ENCODE measurements at places on chromosomes 11 and 22.

- DNase-seq = no peak
Measured at GRCh38 chr11:72347691-72348090, 86.6 kb downstream of the CLPB start.

- no peak for DNase-seq
Measured at GRCh38 chr11:120929090-120929489, 94.8 kb upstream of the TBCEL start.

DNA sequence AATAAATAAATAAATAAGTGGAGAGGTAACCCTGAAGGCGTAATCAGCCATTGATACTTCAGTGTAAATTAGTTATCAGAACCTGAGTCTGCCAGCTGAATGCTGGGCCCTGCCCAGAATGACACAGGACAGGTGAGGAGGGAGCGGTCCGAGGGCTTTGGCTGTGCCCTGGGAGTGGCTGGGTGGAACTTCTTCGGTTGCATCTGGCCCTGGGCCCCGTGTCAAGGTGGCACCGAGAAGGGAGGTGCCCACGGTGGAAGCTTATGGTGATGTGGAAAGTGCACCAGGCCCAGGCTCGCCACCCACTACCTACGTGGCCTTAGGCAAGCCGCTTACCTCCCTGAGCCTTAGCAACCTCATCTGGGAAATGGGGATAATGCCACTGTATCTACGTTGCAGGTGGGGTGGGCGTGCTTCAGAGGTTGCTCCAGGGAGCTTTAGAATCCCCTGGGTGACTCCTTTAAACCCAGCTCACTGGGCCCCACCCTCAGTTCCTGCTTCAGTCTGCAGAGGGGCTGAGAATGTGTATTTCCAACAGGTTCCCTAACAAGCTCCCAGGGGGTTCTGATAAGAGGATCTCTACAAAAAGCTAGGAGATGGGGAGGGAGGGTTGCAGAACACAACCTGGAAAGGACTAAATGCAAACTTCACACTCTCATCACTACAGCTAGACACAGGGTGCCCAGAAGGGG lies 38.8 kb downstream of the TXN2 start:
- no peak for DNase-seq

DNA sequence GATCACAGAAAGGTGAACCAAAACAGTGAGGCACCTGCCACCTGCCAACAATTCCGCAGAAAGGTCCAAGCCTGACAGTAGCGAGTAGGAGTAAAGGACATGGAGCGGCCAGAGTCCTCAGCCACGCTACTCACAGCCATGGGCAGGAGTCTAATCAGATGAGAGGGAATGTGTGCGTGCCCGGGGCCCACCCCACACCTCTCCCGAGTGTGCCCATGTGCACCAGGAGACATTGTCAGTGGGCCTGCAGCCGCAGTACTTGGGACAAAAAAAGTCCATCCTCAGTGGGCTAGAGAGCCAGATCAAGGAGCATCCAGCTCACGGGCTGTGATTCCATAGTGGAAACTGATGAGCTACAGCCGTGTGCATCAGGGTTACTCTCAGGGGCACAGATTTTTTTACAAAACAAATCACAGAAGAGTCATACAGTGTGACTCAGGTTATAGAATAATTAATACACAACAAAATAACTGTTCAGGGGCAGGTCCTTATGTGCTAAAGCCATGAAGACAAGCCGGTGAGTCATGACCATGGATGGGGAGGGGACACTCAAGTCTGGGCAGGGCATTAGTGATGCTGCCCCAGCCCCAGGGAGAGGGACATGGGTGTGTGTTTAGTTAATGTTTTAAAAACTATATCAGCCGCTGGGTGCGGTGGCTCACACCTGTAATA lies 12.0 kb downstream of the SART1 start:
- no peak for DNase-seq

GRCh38 chr11:65919573-65920371 lies 546 bp downstream of the DRAP1 start:
- peak; percentile 52 for DNase-seq

GRCh38 chr11:33695051-33695566 lies 5.5 kb downstream of the C11orf91 start:
- no peak for DNase-seq

GRCh38 chr22:32211011-32211410 lies 6.1 kb upstream of the RFPL2 start:
- no peak for DNase-seq

DNA sequence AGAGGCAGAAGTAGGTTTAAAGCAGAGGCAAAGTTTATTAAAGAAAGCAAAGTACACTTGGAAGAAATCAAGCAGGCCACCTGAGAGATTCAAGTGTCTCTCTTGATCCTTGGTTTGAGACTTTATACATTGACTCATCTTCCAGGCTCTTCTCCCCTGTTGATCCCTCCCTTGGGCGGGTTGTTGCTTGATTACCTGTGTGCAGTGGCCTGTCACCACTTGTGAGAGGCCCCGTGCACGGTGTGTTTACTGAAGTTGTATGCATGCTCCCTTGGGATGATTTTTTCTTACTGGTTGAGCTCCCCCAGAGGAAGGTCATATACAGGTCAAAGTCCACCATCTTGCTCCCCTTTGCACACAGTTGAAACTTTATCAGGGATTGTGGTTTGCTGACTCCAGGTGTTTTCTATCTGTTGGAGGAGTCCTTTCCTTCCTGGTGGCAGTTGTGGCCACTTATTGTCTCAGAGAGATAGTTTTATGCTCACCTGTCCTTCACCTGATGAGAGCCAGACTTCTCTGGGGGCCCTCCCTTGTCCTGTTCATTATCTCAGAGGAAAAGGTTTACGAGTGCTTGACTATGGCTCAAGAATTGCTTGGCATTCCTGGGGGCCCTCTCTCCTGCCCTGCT lies 16.3 kb upstream of the RBMXL2 start:
- DNase-seq = no peak

- DNase-seq = no peak
Measured at GRCh38 chr11:23644443-23644842, 784.2 kb upstream of the CCDC179 start.

DNA sequence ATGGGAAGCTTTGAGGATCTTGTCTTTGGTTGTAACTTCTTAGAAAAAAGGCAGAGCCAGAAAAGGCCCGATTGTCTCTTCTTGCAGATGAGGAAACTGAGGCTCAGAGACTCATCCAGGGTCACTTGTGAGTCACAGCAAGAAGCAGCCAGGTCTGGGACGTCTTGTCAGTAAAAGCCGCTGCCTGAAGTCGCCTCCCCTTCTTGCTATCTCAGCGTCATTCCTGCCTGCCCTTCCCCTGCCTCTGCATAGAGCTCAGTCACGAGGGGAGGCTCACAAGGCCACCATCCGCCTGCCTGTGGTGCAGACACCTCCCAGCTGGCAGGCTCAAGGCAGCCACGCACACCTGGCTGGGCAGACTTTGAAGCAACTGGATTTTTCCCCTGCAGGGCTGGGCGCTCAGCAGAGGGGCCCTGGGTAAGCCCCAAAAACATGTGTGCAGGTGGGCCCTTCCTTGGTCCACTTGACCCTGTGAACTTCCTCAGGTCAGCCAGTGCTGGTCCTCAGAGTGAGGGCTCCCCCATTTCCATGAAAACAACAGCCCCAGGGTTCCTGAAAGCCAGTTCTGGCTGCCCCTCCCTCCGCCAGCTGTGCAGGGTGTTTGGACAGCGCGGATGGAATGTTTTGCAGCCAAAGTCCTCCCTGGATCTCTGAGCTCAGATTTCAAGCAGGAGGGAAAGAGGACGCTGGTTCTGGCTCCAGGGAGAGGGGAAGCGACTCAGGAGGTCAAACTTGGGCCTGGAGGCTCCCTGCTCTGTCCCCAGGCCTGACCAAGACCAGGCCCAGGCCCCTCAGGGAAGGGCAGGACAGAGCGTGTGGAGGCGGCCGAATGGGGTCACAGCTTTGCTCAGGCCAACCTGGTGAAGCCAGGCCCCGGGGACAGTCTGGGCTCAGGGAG lies 6.0 kb upstream of the RAB3IL1 start:
- no peak for DNase-seq

DNA sequence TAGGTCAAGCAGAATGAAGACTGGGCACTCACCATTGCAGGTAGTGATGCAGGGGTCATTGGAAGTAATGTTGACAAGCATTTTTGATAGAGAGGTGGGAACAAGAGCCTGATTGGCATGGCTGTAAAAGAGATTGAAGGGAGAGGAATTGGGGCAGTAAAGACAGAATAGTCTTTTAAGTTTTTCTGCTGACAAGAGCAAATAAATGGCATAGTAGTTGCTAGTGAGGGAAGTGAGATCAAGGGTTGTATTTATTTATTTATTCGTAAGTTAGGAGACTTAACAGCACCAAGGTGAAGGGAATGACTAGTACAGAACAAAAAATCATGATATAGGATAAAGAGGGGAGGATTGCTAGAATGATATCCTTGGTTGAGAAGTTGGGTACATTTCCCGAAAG lies 11.0 kb downstream of the SYT9 start:
- no peak for DNase-seq

Measured in activated T-cell treated with anti-CD3 and anti-CD28 coated beads for 48 hours (primary cell).